Right hindlimb (tissue), 1 donor: ENCODE measurements at places on chromosomes 1 and 21.

- DNase-seq = no peak
Observed at GRCh38 chr1:53454019-53454418, 5.2 kb upstream of the DMRTB1 start.

- peak; percentile 42 for DNase-seq
Observed at GRCh38 chr1:41626146-41626545, 141.7 kb upstream of the EDN2 start.

DNA sequence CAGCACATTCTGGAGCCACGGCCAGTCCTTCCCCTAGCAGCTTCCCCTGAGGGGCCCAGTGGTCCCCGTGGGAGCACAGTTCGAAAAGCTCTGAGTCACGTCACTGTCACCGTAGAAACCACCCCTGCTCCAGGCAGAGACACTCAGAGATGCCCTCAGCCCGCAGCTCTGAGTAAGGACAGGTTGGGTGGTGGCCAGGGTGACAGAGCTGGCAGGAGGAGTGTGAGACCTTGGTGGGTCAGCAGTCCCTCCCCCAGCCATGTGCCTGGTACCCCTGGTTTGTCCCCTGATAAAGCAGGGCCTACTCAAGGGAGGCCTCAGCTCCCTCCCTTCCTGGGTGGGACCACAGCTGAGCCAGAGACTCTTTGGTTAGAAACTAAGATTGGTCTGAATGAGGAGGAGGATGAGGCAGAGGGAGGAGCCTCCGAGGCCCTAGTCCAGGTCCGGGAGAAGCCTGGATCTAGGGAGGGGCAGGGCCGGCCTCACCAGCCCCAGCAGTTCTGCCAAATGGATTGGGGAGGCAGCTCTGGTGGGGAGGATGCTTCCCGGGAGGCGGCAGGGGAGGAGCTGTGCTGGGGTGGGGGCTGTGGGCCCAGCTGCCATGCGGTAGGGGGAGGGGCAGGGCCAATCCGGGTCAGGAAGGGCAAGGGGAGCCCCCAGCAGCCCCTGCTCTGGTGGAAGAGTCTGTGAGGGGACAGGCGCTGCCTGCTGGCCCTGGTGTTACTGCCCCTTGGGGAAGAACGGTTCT is 55.2 kb downstream of the SLC9A1 start:
- DNase-seq = peak; percentile 68

DNA sequence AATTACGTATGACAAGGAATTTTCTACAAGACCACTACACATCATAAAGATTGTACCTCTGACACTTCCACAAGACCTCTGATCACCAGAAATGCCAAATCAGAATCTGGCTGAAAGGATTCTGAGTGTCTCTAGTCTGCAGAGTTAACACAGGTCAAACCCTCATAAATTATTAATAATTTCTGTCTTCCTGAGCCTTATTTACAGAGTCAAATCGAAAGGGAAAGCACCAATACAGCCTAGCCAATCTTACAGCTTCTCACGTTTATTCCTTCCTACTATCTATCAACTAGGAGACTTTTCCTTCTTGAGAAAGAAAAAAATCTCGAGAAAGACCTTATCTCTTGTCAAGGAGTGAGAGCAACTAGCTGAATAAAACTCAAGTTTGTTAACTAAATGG is 2151.6 kb downstream of the MRPL39 start:
- no peak for DNase-seq

DNA sequence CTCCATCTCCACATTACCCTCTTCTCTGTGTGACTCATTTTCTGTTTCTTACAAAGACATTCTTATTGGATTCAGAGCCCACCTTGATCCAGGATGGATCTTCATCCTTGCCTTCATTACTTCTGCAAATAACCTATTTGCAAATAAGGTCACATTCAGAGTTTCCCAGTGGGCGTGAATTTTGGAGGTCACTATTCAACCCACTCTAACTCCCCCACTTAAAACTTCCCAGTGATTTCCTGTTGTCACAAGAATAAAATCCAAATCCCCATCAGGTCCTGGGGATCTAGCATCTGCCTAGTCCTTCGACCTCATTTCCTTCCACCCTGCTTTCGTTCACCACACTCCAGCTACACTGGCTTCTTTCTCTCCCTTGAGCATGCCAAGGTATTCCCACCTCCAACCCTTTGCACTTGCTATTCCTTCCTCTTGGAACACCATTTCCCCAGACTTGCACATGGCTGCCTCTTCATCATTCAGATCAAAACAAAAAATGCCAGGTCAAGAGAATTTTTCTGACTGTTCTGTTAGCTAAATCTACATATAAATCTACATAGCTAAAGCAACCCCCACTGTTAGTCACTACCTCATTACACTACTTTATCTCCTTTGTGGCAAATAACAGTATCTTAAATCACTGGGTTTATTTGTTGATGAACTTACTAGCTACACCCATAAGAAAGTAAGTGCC is 187.2 kb downstream of the TOMM20 start:
- no peak for DNase-seq

DNA sequence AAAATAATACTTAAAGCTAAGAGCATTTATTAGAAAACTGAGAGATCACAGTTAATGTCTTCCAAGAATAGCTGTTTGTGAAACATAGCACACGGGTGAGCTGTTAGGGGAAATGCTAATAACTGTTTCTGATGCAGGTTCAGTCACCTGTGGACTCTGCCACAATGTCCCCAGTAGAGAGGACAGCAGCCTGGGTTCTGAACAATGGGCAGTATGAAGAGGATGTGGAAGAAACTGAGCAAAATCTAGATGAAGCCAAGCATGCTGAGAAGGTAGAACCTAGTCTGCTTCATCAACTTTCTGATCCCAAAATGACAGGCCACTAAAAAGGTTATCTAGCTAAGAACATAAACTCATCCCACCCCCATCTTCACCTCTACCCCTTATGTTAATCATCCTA is 32.6 kb downstream of the CLEC20A start:
- DNase-seq = no peak

DNA sequence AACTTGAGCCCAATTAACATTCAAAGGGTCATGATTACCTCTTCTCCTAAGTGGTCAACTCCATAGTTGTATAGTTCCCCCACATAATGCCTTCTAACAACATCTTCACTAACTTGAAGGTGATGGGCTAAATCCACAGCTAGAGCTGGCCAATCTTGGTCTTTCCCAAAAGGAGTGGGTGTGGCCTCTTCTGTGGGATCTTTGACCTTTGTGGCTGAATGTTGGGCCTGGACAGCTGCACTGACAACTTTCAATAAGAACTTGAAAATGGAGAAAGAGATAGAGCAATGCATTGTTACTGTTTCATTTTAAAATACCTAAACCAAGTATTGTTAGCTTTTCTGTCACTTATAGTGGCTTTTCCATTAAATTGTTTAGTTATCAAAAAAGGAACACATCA is 59.2 kb downstream of the IARS2 start:
- DNase-seq = no peak

DNA sequence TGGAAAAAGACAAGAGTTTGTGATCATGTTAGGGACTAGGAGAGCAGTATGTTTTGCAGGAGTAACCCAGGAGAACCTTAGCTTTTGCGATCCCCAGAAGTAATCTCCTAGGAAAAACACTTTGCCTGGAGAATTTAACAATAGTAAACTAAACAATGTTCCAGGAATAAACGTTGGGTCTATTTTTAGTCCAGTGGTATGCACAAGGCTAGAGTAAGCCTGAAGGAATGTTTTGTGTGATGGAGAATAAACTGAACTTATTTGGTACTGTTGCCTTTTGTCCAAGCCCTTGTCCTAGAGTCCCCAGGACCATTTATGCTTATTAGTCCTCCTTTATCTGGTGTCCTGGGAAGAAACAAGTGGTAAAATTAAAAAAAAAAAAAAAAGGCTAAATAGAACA is 28.7 kb upstream of the RGS5 start:
- no peak for DNase-seq

- DNase-seq = no peak
Observed at GRCh38 chr1:156584813-156585212, 5.3 kb downstream of the TTC24 start.

GRCh38 chr1:150970808-150971582 is 3.6 kb downstream of the CERS2 start:
- DNase-seq = no peak

GRCh38 chr1:53122961-53123413 is 19.5 kb downstream of the SLC1A7 start:
- peak; percentile 35 for DNase-seq

- no peak for DNase-seq
Observed at GRCh38 chr1:237852342-237852741, 38.4 kb downstream of the ZP4 start.
